ENCODE measurements at places on chromosomes 12 and 14.
A peak's percentile ranks its signal among the peaks of the same experiment; 100 is the strongest.

DNA sequence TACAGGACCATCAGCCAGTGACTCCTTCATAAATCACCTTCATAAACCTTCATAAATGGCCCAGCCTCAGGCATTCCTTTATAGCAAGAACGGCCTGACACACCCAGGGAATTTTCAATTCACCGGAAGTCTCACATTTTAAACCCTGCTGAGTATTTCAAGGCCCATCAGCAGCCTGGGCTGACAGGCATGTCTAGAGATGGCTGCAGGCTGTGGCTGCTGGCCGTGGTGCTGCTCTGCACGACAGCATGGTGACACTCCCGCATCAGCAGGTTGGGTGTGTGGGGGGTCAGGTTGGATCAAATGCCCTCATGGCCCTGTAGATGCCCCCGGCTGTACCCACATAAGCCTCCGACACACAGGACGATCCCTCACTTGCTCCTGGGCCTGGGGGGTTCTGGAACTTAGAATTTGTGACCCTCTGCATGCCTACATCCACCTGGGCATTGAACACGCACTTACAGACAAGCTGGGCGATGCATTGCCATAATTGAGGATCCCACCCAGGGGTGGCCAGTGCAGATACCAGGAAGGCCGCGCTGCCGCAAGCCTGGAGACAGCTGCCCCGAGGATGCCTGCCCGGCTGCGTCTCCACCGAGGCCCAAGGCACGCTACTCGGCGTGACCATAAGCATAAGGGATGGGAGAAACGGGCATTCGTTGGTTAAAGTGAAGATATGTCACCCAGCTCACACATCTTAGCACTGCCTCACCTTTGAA lies 124.3 kb downstream of the PIWIL1 start:
- no peak for DNase-seq

DNA sequence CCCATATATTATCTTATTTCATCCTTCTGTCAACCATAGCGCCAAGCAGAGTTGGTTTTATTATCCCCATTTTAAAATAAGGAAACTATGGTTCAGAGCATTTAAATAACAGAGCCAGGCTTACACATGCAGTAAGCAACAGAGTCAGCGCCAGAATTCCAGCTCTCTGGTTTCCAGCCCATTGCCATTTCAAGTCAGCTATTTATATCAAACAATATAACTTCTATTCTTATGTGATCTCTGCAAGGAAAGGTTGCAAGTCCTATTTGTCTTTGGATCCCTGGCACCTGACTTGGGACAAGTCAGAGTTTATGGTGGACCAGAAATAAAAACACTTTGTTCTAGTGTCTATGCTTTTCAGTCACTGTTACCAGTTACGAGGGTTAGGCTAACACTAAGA lies 174.1 kb upstream of the EEA1 start:
- no peak for DNase-seq

- DNase-seq = no peak
Observed at GRCh38 chr12:79925492-79925891, 9.4 kb downstream of the PPP1R12A start.

- no peak for DNase-seq
Observed at GRCh38 chr12:2535583-2536204, 259.1 kb upstream of the FKBP4 start.

GRCh38 chr14:54743382-54743781 lies 159.2 kb downstream of the GCH1 start:
- no peak for DNase-seq

DNA sequence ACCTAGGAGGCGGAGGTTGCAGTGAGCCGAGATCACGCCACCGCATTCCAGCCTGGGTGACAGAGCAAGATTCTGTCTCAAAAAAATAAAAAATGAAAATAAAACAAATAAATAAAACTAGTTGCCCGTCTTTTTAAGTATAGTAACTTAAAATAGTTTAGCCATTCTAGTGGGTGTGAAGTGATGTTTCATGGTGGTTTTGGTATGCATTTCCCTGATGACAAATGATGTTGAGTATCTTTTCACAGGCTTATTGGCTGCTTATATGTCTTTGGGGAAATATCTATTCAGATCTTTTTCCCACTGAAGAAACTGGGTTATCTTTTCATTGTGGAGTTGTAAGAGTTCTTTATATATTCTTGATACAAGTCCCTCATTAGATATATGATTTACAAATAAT lies 102.4 kb upstream of the METAP2 start:
- no peak for DNase-seq

DNA sequence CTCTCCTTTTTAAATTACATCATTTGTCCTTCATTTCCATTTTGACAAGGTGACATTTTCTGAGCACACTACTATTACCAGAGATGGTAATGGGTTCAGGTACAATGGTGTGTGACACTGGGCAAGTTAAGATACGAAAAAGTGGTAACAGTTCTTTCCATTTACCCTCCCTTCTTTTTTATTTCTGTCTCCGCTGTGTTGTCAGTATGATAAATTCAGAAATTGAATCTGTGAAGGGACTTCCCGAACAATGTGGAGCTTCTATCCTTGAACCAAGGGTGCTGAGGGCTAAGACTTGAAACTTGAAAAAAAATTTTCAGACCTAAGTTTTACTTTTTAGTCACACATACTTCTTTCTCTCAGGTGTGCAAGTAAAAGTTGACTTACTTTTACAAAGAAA lies 103.7 kb downstream of the ERC1 start:
- DNase-seq = no peak

GRCh38 chr12:100986595-100987547 lies 192.3 kb downstream of the ANO4 start:
- DNase-seq = no peak

DNA sequence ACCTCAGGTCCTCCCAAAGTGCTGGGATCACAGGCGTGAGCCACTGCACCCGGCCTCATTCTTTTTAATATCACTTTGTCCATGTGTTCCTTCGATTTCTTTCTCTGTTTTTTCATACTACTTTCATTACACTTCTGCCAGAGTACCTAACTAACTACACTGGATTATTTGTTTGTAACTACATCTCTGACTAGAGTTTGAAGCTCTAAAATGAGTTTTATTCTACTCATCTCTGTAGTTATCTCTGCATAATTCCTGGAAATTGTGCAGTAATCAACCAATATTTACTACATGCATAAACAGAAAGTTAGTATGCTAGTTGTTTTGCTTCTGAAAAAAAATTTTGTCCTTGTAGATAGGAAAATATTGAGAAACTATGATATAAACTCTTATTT lies 15.2 kb downstream of the KLRK1 start:
- no peak for DNase-seq

DNA sequence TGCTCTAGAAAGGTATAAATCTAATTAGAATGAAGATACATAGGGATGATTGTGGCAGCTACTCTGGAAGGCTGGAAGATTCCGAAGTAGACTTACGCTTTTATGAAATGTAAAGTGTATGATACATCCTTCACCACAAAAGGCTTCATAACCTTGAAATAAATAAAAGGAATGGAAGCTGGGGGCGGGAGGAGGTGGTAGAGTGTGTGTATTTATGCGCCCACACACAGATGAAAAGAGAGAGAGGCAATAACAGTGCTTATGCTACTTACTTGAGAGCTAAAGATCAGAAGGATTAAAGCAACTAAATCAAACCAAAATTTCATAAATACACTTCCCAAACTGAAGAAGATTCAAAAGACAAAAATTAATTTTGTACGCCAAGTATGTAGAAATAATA lies 30.4 kb downstream of the CBX5 start:
- no peak for DNase-seq

DNA sequence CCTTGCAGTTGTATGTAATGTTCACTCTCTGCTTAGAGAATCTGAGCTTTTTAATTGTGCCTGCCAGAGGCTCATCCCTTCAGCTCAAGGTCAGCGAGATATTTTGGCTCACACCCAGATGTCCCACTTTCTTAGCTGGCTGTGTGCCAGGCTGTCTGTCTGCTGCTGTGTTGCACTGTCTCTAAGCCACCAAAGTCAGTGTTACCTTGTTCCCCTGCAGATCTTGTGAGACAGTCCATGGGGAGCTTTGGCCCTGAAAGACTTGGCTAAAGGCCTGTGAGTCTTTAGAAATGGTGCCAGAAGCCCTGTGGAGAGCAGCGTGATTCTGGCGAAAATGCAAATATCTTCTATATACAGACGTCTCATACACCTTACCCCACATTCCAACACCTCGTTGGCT lies 293.7 kb downstream of the TTC6 start:
- DNase-seq = no peak

DNA sequence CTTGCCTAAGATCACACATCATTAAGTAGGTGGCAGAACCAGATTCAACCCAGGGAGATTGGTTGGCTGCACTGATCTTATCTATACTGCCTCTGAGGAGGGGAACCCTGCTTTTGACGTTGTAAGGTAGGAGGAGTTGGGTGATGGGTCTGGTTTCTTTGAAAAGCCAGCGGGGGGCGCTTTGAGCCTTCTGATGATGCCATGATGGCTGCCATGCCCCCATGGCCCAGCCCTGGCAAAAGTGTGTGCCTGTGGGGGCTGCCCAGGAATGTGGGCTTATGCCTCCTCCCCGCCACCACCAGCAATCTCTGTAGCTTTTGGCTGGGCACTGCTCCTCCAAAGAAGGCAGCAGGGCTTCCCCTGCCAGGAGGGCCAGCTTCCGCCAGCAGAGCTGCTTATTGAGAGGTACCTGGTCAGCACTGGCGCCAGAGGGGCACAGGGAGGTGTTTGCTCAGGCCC lies 224.3 kb downstream of the SLC41A2 start:
- DNase-seq = peak; percentile 55

GRCh38 chr14:92280554-92281262 lies 42.3 kb upstream of the SLC24A4 start:
- DNase-seq = no peak

DNA sequence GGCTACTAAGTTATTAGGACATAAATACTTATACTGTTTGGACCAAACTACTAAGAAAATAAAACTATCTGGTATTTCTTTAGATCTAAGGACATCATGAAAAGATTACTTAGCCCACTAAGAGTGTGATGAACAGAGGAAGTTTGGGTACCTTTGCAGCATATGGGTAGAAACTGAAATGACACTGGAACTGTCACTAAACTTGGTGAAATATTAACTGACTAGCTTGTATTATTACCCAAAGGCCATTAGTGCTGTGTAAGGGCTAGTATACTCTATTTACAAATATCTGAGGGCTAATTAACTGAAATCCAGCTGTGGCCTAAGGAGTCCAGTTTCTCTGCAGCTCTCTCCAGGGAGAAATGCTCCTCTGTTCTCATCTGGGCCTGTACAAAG lies 45.5 kb downstream of the PAWR start:
- no peak for DNase-seq

DNA sequence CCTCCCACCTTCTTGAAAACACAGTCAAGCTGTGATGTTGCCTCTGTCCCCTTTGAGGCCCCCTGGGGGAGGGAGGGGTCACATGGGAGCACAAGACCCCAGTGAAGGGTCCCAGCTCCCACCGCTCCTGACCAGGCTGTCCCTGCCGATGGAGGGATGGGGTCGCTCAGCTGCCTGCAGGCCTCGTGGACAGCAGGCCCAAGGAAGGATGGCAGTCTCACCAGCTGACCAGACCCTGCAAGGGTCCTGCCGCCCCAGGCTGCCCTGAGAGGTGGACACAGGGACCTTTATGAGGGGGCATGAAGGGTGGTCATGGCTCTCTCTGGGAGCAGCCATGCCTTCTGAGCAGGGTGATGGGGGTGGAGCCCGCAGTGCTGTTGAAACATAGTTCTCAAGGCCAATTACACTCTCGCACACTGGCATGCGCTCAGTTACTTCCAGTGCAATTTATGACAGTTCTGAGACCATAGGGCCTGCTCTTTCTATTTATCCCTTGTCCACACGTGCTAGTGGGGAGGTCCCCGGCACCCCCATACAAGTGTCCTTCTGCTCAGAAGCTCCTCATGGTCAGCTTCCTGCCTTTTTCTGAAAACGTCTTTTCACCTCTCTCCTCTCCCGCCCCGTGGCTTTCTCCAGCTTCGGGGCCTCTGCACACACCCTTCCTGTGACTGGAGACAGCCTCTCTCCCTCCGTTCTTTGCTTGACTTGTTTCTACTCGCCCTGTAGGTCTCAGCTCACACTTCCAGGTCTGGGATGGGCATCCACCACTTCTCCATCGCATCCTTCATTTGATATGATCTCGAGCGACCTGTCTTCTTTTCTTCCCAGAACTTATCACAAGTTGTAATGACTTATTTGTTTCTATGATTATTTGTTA lies 313.1 kb downstream of the ADGRD1 start:
- DNase-seq = no peak

GRCh38 chr12:6336889-6337853 lies 4.7 kb downstream of the TNFRSF1A start:
- DNase-seq = peak; percentile 50

DNA sequence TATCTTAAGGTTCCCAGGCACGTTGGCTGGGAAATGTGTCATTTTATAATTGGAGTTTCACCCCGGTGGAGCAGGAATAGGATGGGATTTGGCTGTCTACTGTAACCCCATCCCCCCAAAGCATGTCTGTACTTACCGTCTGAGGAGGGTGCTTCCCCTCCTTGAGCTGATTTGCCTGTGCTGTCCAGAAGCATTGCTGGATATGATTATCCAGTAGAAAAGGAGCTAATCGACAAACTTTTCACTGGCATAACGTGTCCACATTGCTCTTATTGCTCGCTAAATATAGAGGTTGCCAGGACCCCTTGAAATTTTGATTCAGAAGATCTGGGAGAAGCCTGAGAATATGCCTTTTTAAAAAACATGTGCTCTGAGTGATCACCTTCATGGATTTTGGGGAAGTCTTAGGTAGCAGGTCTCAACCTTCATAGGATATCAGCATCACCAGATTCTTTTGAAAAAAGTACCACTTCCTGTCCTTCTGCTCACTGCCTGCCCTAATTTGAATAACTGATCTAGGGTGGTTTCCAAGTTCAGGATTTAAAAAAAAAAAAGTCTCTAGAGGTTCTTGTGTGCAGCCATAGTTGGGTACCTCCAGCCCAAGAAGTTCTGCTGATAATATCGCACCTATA lies 80.4 kb upstream of the KCNA1 start:
- peak; percentile 92 for DNase-seq

DNA sequence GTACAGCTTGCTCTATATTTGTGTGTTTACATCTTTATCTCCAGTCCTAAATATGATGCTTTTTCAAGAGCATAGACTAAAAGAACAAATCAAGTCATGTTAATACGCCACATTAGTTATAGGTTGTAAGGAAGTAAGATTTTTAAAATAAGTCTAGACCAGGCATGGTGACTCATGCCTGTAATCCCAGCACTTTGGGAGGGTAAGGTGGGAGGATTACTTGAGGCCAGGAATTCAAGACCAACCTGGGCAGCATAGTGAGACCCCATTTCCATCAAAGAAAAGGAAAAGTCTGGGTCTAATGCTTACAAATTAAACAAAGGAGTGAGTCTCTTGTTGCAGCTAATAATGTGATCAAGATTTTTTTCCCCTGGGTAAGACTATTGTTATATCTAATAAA lies 118.9 kb downstream of the GPR135 start:
- DNase-seq = no peak

GRCh38 chr14:61668282-61668681 lies 27.0 kb upstream of the HIF1A start:
- DNase-seq = no peak

- no peak for DNase-seq
Observed at GRCh38 chr14:91127401-91127801, 13.5 kb downstream of the DGLUCY start.

GRCh38 chr12:116931665-116932064 lies 20.9 kb downstream of the FBXW8 start:
- DNase-seq = no peak

Data from NAMALWA (cell line).